ENCODE measurements at places on chromosomes 16 and 17. TPM values are rescaled to one million over a fixed set of nuclear protein-coding genes. Genes with fewer than 3 reads are reported as not detected.
A peak's percentile ranks its signal among the peaks of the same experiment; 100 is the strongest.

- DNase-seq: peak; percentile 74
Measured at GRCh38 chr17:38900978-38901656, 24.3 kb upstream of the LASP1NB start.

DNA sequence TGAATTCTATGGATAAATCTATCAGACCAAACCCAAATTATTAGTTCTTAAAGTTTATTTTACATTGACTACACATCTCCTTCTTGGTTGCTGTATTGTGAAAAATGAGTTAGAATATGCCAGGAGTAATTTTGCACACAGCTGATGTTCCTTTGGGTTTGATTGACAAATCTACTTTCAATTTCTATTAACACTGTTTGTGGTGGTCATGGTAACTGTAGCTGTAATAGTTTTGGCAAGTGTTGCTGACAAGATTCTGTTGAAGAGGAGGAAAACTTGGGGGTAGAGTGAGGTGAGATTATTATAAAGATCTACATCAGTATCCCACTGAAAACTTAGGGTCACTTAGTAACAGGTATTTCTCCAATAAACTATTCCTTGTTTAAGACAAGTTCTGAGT lies 30.3 kb downstream of the MRTFB start:
- no peak for DNase-seq

TNFSF12 gene
- 0.39 TPM for polyA plus RNA-seq

ABCC11 gene
- polyA plus RNA-seq: 0.33 TPM

GRCh38 chr17:18962494-18962815 lies 10.5 kb downstream of the SLC5A10 start:
- DNase-seq: no peak

CD7 gene
- polyA plus RNA-seq: not detected

All from keratinocyte (primary cell).